ENCODE measurements at places on chromosomes 7 and 10. TPM values are rescaled to one million over a fixed set of nuclear protein-coding genes. Genes with fewer than 3 reads are reported as not detected.

GRCh38 chr7:44985900-44986217 lies 7.0 kb upstream of the MYO1G start:
- DNase-seq: no peak

GRCh38 chr10:69506834-69507713 lies 55.8 kb downstream of the TSPAN15 start:
- peak; percentile 47 for DNase-seq

DNA sequence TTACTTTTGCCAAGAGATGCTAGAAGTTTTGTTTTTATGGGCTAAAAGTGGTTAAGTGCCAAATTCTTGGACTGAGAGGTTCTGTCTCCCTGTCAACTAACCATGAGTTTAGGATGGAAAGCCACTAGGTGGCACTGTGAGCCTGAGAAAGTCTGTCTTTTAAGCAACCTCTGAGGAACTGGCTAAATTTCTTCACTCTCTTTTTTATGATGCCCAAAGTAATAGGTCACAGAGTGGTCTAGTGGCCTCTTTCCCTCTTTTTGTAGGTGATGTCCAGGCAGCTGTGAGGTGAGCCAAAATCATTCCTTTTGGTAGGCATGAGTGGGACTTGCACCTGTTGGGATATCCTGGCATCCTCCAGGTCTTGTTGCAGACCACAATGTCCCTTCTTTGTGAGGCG lies 56.8 kb downstream of the SND1 start:
- DNase-seq: peak; percentile 62

DNA sequence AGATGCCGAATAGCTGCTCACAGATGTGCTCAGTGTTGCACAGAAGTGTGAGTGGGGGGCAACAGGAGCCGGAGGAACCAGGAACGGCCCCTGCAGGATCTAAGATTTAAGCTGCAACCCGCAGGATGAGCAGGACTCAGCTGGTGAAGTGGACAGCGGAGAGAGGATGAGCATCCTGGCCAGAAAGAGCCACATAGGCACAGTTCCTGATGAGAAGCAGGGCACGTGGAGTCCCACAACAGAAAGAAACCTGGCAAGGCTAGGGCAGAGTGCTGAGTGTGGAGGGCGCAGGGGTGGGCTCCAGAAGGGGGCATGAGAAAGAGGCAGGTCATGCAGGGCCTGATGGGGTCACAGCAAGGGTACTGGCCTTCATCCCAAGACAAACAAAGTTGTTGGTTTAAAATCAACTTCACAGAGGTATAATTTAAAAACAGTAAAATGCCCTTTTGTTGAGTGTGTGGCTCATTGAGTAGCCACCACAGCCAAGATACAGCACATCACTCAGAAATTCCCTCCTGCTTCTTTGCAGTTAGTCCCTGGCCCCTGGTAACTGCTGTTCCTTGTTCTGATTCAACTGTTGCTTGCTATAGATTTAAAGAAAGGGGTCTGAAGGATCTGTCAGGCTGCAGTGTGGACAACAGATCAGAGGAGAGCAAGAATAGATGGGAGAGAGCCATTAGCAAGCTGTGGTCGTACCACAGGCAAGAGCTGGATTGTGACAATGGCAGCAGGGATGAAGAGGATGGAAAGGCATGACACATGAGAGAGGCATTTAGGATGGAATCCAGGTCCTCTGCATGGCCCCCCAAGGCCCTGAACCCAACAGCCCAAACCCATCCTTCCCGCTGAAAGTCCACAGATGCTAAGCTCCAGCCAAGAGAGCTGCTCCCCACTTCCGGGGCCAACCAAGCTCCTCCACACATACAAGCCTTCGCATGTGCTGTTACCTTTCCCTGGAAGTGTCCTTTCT lies 53.1 kb upstream of the OSBPL3 start:
- DNase-seq: no peak

GRCh38 chr10:92913973-92914372 lies 65.7 kb downstream of the EXOC6 start:
- no peak for DNase-seq

DNA sequence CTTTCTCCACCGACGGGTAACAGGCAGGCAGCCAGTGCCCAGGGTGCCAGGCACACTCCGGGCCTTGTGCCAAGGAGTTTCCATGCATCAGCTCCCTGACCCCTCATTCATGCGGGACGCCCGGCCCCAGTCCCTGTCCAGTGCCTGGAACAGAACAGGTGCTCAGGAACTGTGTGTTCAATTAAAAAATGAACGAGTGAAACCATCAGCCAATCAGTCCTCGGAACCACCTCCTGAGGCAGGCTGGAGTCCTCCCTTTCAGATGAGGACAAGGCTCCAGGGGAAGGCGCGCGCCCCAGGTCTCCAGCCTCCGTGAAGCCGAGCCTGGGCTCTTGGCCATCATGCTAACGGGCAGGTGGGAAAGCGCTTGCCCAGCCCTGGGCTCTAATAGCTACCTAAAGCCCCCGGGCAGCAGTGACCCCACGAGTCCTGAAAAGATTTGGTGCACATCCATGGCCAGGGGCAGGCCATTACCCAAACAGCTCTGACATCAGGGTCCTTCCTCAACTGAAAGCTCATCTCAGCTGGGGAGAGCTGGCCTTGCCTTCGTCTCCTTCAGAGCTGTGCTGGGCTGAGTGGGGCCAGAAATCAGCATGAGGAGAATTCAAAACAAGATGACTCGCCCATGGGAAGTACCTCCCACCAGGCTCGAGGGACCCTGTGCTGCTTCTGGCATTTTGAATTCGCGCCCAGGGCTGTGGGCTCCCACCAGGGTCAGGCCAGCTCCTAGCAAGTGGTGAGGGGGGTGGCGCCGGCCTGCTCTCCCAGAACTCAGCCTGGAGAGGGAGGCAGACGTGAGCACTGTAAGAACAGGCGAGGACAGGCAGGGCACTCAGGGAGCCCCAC lies 200.5 kb downstream of the MAD1L1 start:
- DNase-seq: no peak

- no peak for DNase-seq
These were observed 6.0 kb downstream of the ADCK2 start for GRCh38 chr7:140678816-140679130.

GRCh38 chr10:105383978-105384377 lies 742.9 kb downstream of the SORCS3 start:
- no peak for DNase-seq

DNA sequence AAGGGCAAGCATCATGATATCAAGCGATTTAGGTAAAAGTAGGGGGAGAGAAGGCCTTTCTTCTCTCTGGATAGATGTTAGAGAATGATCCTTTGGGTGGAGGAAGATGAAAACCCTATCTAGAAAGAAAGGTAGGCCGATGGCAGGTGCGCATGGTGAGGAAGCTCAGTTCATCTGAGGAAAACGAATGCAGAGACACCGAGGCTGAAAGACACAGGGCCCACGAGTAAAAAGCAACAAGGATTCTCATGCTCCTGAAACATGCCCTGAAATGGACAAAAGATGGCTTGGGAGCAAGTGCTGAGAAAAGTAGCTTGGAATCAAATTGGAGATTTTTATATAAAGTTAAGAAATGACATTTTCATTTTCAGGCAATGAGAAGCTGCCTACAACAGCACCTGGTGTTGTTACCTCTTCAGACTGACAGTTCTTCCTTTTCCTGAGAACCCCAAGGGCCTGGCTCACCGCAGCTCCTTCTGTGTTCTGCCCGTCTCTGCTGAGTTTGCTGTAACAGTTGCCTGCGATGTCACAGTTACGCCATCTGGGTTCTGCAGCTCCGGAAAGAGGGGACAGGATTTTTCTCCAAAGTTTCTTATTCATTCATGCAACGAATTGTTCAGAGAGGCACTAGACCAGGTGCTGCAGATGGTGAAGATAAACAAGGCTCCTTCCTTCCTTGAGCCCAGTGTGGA lies 402.0 kb upstream of the KLF6 start:
- DNase-seq: no peak

DNA sequence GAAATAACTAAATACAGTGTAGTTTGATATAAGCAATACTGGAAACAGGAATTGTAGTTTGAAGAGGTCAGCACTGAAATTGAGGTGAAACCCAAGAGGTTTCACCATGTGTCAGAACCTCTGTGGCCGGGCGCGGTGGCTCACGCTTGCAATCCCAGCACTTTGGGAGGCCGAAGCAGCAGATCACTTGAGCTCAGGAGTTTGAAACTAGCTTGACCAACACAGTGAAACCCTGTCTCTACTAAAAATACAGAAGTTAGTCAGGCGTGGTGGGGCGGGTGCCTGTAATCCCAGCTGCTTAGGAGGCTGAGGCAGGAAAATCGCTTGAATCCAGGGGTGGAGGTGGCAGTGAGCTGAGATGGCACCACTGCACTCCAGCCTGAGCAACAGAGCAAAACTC lies 13.7 kb downstream of the AHCYL2 start:
- DNase-seq: no peak

GRCh38 chr7:98869597-98870120 lies at the start of gene TMEM130:
Gene TMEM130 (minus strand): TSS chr7:98870014. CDS start chr7:98869861, 153 bp downstream.
- DNase-seq: no peak

DNA sequence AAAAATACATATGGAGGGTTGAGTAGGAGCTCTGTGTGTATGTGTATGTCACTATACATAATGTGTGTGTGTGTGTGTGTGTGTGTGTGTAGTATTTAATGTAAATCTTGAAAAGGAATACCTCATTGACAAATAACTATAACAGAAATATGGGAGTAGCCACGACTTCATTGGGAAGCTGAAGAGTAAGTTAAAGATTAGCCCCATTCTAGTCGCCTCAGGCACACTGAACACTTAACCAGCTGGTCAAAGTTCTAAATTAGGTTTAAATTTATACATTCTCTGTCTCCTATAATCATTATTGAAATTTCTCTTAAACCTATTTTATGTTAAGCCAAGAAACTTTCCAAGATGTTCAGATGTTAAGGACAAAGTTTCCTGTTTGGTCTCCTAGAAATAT lies 45.3 kb downstream of the FAM13C start:
- no peak for DNase-seq

DNA sequence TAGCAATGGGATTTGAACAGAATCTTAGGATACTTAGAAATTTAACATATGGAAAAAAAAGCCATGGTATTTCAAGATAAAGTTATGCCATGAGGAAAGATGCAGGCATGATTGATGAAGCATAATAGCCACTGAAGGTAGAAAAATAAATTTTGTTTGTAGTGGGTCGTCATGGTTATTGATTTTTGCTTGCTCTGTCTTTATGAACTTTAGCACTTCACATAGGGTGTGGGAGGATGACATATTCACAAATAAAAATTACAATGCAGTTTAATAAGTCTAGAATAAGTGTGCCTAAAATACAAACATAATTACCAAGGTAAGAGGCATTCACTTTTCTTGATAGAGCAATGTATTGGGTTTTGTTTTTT lies 129.1 kb upstream of the SEMA3E start:
- no peak for DNase-seq

DNA sequence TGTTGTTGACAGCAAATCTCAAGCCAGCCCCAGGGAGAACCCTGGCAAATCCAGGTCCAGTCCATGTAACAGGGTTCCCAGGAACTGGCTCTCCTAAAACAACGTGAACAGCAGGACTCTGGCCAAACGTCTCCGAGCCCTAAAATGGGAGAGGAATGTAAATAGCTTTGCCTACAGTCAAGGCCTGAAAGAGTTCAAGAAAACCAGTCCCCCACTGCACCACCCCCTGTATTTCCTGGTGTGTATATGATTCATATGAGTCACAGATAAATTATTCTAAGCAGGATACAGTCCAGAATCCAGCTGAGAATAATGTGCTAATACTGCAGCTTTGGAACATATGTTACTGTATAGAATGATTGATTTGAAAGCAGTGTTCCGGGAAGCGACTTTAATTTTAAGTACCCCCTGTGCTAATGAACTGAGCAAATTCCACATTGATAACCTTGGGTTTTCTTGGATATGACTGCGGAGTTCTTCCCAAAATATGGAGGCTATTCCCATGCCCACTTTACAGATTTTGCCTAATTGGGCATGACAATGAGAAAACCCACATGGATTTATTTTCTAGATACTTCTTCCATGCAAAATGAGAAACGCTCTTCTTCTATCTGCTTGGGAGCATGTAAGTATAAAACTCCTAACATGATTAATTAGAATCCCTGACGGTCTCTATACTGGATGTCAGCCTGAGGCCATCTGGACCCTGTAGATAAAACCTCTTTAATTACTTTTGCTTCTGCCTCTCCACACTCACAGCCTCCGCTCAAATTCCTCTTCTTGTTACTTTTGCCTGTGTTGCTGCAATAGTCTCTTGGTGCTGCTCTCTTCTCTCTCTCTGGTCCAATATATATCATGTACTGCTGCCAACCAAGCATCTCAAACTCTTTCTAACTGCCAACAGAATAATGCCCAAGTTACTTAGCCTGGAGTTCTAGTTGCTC lies 50.2 kb downstream of the LAMB4 start:
- DNase-seq: no peak

DNA sequence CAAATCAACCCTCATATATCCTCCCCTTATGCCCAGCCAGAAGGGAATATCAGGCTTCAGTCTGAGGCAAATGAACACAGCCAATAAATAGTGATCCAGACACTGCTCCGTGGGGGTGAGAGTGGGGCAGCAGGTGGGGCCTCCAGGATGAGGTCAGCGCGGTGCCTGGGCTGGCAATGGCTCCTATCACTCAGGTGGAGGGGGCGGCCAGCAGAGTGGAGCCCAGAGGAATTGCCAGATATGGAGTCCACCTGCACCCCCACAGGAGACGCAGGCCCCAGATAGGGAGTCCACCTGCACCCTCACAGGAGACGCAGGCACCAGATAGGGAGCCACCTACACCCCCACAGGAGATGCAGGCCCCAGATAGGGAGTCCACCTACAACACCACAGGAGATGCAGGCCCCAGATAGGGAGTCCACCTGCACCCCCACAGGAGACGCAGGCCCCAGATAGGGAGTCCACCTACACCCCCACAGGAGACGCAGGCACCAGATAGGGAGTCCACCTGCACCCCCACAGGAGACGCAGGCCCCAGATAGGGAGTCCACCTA lies 78.0 kb upstream of the PPP2R2D start:
- DNase-seq: no peak

DNA sequence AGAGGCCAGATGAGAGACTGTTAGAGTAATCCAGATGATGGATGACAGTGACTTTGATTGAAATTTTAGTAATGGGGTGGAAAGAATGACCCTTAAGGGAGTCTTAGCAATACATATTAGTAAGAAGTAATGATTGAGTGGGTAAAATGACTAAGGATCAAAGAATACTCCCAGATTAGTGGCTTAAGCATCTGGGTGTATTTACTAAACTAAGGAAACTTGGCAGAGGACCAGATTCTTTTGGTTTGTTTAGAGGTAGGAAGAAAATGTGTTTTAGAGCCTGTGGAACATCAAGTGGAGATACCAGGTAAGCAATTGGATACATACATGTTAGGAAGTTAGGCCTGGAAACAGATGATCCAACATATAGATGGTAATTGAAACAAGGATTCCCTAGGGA lies 58.8 kb upstream of the ADRA2A start:
- DNase-seq: no peak

The TSPAN15 gene
- 7.8 TPM for total RNA-seq

The RTKN2 gene
- total RNA-seq: 14.5 TPM

The GDF2 gene
- total RNA-seq: not detected

The GNGT1 gene
- 0.44 TPM for total RNA-seq

The RASSF4 gene
- 11.5 TPM for total RNA-seq

The COL13A1 gene
- total RNA-seq: 3.1 TPM

The DPYSL4 gene
- 26.3 TPM for total RNA-seq

The CYP3A5 gene
- total RNA-seq: 0.22 TPM

The BTBD16 gene
- total RNA-seq: not detected

Data from H9 (cell line).